ENCODE measurements at places on chromosomes 4 and X.
A peak's percentile ranks its signal among the peaks of the same experiment; 100 is the strongest.

DNA sequence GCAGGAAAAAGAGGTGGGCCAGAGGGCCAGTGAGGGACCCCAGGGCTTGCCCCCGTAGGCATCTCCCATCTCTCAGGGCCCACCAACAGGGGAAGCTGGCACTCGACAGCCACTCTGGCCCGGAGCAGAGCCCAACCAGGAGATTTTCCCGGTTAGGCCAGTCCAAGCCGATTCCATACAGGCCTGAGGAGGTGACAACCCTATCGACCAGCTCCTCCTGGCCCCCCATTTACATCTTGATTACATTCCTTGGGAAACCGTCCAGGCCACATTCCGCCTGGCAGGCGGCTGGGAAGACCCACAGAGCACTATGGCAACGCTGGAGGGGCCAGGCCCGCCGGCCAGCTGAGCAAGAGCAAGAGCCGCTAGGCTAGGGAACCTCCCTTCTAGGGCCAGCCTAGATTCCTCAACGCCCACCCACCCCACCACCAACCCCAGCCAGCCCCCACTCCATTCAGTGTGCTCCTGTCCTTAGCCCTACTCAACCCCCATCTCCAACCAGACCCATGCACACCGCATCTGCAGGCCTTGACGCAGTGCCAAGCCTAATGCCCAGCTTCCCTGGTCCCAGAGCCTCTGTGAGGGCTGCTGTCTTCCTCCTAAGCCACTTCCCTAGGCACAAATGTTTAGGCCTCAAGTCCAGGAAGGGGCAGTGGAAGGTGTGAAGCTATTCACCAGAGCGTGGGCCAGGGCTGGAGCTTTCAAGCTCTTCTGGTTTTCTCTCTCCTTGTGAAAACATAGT, 161.2 kb downstream of the EFNB1 start:
- peak; percentile 48 for DNase-seq

DNA sequence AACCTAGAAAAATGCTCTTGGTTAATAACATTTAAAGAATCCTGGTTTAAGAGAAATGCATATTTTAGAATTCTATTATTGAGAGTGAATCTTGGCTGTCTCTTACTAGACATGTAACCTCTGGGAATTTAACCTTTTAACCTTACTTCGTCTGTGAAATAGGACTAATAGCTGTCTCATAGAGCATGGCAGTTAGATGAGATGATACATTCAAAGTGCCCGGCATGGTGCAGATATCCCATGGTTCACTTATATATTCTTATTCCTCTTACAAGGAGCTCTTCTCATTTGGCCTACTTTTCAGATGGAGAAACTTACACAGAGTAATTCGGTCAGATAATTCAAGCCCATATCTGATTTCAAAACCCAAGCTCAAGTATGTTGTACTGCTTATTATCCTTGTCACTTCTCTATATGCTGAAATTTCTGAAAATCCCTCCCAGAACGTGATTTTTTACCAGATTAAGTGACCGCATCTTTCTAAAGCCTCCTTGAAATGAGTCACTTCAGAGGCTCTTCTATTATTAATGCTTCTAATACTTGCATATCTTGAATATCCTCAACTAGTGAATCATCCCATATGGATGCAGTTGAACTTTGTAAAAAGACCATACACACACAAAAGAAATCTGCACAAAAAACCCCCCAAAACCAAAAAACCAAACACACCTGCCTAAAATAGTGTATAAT, 4.9 kb downstream of the CDKN2AIP start:
- no peak for DNase-seq

DNA sequence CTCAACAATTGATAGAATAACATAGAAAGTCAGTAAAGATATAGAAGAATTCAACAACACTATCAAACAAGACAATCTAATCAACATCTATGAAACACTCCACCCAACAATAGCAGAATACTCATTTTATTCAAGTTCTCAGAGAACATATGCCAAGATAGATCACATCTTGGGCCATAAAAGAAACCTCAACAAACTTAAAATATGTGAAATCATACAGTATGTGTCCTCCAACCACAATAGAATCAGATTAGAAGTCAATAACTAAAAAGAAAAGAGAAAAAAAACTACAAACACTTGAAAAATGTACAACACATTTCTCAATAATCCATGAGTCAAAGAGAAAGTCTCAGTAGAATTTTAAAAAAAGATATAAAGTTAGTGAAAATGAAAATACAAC, 78.6 kb upstream of the LDB2 start:
- no peak for DNase-seq

DNA sequence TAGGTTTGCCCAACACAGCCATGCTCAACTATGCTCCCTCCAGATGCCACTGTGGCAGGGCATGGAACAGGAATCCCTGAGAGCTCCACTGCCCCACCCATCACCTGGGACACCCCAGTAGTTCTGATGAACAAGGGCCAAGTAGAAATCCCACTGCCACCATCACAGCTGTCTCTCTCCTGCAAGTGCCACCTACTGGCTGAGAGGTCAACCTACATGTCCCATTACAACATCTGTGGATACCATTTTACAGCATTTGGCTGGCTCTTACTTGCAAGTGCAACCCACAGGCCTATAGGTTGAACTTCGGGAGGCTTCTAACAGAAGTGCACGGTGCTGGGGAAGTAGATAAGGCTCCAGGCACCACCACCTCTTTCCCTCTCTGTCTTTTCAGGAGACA, 142.5 kb downstream of the CXXC4 start:
- DNase-seq, result no peak

- no peak for DNase-seq
These were observed 188.1 kb upstream of the WDFY3 start for GRCh38 chr4:85154591-85154990.

GRCh38 chr4:53507671-53508286, 83.5 kb downstream of the LNX1 start:
- no peak for DNase-seq

- DNase-seq, result no peak
These were observed 444.7 kb upstream of the RPS6KA3 start for GRCh38 chrX:20711366-20711765.

DNA sequence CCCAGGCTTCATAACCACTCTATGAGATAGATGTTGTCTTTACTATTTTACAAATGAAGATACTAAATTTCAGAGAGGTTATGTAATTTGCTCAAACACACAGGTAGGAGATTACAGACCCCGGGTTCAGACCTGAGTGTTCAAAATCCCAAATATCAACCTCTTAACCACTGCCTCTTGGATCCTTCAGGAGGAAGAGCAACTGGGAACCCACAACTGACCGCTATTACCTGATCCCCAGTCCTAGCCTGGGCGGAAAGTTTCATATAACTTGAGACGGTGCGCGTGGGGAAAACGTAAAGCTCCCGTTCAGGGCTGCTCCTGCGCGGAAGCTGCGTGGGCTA, 8.9 kb upstream of the PRDM8 start:
- DNase-seq, result no peak

DNA sequence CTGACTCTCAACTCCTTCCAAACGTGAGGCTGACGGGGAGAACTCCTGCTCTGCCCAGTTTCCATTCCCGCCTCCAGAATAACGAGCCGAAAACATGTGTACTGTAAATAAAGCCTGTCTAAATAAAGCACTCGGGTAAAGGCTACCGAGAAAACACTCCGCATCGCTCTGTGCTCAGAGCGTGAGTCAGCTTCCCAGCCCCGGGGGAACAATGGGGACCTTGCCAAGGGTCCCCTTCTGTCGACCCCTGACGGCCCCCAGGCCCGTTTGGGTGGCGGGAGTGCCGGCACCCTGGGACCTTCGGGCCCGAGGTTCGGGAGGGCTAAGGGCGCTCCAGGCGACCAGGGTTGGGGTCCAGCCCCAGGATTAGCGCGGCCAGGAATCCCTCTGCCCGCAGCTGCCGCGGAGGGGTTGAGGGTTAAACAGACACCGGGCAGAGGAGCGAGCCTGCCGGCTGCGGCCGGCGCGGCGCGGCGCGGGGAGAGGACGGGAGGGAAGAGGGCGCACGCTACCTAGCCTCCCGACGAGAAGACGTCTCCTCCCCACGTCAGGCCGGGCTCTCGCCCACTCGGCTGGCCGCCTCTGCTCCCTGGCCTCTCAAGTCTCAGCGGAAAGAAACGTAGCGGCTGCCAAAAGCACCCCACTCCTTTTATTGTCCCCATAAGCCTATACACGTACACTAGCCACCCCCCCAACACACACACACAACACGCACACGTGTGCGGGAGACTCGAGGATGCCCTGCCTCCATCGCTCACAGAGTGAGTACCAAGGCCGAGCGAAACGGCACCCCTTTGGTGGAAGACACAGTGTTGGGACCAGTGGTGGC, 85.5 kb downstream of the BCOR start:
- peak; percentile 76 for DNase-seq

- DNase-seq, result no peak
These were observed 11.7 kb downstream of the CTAG1B start for GRCh38 chrX:154607370-154607769.

DNA sequence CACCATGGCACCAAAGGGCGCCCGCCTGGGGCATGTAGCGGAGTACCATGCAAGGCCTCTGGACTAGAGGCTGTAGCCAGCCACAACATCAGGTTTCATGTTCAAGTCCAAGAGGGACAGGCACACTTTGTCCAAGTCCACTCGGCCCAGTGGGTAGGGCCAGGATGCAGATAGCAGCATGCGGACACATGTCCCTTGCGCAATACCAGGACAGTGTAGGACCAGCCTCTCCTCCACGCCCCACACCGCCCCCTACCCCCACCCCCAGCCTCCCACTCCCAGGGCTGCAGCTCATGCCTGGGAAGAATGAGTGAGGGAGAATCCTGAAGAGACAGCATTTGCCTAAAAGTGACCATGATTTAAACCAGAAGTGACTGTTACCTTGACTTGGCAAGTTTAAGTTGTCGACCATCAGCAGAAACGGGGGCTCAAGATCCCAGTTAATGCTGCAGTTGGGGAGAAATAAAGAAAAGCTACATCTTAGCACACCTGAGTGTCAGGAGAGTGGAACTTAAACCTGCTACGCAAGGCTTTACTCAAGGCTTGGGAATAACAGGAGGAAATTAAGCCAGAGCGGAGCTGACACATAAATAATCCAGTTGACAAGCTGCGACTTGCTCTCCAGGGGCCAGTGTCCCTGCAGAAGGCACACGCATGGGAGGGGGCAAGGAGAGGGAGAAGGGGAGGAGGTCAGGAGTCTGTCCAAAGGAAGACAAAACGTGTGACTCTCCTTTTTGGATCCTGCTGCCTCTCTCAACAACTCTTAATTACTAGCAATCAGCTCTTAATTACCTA, 221.7 kb downstream of the BCOR start:
- DNase-seq, result no peak

DNA sequence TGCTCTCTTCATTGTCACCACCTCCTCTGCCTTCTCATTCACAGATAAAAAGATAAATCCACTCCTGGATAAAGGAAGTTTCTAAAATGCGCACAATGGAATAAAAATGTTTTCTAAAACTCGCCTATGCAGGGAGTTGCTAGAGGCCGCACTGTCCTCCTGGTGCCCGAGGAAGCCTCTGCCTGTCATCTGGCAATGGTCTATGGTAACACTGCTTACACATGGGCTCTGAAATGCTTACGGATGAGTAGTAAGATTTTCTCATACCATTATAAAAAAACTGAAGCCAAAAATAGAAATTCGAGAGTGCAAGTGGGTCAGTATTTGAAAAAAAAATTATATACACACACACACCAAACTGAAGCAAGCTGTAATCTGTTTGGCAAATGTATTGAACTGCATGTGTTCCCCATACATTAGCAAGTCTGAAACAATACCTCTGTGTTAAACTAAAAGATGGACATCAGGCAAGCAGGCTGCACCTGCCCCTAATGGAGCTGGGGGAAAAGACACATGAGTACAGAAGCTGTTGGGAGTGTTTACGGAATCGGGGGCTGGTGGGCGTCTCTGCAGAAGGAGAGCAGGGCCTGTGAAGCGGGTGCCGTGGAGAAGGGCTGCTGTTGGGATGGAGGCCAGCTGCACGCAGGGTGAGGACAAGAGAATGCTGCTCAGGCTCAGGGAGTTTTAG, 103.3 kb upstream of the FAT1 start:
- no peak for DNase-seq

DNA sequence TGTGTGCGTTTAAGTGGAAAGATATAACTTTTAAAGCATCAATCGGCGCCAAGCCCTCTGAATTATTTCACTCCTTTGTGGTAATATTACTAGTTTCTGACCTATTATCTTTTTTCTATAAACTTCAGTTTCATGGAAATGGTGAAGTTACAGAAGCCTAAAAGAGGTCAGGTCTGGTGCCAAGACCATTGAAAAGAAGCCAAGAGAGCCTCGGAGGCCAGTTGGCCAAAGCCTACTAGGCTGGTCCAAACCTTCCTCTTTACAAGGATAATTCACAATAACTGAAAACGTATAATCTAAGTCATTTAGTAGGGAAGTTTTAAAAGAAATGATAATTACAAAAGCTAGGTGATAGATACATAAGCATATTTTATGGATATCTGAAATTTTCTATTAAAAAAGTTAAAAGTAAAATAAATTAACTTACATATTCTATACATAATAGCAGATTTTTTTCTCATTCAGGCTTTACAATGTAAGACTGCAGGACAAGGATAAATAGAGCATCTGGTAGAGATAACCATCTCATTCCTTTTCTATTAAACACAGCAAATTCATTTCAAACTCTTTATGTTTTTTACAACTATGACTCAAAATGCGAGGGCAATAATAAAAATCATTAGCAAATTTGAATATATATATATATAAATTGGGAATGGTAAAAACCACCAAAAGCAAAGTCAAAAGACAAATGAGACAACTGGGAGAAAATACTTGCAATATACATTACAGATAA, 49.2 kb downstream of the WDFY3 start:
- DNase-seq, result no peak

DNA sequence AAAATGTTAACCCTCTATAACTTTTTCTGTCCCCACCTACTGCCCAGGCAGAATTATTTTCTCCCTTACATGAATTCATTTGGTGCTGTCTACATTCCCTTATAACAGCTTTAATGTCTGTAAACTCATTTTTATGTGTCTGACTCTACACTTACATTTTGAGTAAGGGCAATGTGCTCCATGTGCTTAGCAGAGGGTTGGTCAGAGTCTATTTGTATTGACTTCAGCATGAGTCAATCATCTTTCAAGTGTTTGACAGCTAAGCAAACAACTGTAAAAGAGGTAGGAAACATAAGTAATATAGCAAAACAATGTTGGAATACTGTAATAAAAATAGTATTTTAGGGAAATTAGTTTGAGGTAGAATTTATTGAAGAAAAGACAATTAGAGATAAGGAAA, 6.3 kb downstream of the IL15 start:
- DNase-seq, result no peak

DNA sequence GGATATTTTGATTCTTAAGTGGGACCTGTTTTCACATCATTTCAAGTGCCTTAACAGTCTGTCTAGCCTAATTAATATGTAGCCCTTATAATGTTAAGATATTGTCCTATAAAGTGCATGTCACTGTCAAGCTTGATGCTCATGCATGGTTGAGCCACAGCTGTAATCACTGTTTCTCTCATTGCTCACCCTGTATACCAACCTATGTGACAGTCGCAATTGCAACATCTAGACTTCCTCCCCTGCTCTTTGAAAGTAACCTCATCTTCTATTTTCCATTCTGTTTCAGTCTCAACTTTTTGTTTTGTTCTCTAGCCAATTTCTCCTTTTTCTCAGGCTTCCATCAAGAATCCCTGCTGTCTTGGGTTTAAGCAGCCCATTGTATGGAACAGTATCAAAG, 24.4 kb upstream of the MSL3 start:
- no peak for DNase-seq
